Epithelial cell of proximal tubule (primary cell): ENCODE measurements at places on chromosomes 7 and 10. TPM values are rescaled to one million over a fixed set of nuclear protein-coding genes. Genes with fewer than 3 reads are reported as not detected.
A peak's percentile ranks its signal among the peaks of the same experiment; 100 is the strongest.

DNA sequence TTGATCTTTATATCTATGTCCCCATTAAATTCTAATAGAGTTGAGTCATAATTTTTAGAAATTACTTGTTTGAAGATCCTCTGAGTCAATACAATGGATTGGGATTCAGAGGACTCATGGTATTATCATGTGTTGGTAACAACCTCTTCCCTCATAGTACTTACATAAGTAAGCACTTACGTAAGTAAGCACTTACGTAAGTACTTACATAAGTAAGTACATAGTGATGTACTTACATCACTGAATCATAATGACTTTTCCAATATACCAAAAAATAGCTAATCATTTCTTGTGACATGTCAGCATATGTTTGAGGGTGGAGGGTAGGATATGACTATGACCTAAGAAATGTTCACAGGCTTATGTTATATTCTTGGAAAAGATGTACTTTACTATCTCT, 740.5 kb downstream of the SORCS1 start:
- no peak for DNase-seq

GRCh38 chr7:6205971-6206660, 66.3 kb downstream of the CYTH3 start:
- no peak for DNase-seq

DNA sequence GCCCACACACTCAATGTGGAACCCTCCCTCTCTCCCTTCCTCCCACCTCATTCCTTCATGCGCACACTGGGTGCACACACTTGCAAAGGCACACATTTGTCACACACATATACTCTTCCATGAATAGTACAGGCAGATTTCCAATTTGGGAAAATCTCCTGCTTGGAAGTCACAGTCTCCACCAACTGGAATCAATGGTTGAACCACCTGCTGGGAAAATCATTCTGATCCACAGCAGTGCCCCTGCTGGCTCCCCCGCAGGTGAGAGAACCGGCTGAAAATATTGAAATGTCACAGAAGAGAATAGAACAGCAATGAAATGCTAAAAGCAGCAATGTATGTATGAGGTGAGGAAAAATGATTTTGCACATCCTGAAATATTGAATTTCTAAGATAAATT, 232.7 kb downstream of the ADAM12 start:
- no peak for DNase-seq

DNA sequence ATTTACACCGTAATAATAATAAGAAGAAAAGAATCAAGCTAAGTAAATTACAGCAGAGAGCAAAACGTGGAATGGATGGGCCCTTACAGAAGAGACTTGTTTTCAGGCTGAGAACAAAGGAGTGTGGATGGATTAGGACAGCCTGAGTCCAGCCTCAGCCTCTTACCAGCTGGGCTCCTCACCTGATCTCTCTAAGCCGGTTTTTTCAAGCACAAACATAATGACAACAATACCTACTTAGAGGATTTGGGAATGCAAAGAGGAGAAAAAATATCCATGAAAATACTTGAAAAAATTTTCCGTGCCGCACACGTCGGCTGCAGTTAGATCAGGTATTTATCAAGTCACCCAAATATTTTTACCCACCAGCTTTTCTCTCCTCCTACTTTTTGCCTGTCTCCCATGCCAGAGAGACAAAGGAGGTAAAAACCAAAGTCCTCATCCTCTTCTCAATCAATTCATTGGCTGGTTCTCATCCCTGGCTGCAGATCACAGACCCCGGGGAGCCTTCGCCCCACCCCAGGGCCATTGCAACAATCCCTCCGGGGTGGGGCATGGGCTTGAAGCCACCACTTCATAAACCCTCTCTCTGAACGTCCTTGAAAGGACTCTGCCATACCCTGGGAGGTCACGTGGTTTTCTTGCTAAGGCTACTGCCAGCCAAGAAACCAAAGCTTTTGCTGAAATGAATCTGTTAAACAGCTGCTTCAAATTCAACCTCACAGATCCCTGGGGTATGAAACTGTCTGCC, 29.7 kb upstream of the GTF2I start:
- DNase-seq: no peak

GRCh38 chr10:89518876-89519842, 16.2 kb downstream of the SLC16A12 start:
- DNase-seq: no peak

DNA sequence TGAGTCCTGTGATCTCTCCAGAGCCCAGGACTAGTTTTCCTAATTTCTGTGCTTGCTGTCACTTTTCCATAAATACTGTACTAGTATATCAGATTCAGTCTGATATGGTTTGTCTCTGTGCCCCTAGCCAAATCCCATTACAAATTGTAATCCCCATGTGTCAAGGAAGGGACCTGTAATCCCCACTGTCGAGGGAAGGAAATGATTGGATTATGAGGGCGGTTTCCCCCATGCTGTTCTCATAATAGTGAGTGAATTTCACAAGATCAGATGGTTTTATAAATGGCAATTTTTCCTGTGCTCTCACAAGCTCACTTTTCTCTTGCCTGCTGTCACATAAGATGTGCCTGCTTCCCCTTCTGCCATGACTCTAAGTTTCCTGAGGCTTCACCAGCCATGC, 54.8 kb upstream of the IFRD1 start:
- DNase-seq: no peak

DNA sequence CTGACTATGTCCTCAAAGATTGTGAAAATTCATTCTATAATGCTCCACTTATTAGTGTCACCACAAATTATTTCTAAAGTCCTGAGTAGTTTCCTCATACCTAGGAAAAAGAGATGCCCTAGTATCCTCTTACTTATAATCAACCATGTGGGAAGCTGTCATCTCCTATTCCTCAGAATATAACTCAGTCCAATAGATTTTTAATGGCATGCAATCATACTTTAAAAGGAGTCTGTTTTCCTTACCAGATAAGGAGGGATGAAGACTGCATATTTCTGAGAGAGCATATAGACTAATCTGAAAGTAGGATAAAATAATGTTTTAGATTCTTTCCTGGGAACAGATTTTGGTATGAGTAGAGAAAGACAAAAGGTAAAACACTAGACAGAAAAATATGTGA, 727.7 kb upstream of the GRM3 start:
- DNase-seq: no peak

GRCh38 chr10:21171936-21172541, 274.9 kb upstream of the NEBL start:
- no peak for DNase-seq

- peak; percentile 7 for DNase-seq
Measured at GRCh38 chr7:154503962-154504550, 451.9 kb downstream of the DPP6 start.

DNA sequence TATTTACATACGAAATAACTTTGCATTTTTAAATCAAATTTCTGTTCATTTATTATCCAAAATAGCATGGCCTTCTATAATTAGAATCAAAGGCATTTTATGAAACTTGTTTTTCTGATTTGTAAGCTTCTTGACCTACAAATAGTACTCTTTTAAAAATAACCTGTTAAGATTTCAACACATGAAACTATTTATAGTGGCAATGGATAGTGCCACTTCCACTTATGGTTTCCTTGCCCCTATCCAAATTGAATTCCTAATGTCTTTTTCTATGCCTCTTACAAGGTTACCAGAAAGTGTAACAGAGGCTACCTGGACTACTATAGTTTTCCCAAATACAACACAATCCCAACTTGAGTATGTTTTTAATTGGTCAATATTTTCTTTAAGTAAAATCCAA, 263.5 kb downstream of the SEMA3D start:
- no peak for DNase-seq

GRCh38 chr7:39594988-39595620, 28.3 kb upstream of the RALA start:
- DNase-seq: no peak

DNA sequence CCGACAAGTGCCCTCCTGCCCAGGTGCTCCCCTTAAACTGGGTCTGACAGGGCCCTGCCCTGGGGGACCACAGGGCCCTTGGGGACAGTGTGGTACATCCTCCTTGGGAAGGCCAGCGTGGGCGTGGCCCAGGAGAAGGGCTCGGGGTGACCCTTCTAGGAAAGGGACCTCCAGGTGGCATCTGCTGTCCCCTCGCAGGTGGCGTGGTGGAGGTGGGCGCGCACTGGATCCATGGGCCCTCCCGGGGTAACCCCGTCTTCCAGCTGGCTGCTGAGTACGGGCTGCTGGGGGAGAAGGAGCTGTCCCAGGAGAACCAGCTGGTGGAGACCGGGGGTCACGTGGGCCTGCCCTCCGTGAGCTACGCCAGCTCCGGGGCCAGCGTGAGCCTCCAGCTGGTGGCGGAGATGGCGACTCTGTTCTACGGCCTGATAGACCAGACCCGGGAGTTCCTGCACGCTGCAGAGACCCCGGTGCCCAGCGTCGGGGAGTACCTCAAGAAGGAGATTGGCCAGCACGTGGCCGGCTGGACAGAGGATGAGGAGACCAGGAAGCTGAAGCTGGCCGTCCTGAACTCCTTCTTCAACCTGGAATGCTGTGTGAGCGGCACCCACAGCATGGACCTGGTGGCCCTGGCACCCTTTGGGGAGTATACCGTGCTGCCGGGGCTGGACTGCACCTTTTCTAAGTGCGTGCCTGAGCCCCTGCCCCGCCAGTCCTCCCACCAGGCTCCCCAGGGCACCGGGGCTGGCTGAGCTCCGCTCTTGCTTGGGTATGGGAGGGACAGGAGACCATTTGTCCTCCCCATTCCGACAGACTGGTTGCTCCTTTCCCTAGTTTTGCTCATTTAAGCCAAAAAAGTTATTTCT, 972 bp downstream of the PAOX start:
- DNase-seq: no peak

- peak; percentile 18 for DNase-seq
Measured at GRCh38 chr10:9302140-9302746, 1247.8 kb downstream of the GATA3 start.

DNA sequence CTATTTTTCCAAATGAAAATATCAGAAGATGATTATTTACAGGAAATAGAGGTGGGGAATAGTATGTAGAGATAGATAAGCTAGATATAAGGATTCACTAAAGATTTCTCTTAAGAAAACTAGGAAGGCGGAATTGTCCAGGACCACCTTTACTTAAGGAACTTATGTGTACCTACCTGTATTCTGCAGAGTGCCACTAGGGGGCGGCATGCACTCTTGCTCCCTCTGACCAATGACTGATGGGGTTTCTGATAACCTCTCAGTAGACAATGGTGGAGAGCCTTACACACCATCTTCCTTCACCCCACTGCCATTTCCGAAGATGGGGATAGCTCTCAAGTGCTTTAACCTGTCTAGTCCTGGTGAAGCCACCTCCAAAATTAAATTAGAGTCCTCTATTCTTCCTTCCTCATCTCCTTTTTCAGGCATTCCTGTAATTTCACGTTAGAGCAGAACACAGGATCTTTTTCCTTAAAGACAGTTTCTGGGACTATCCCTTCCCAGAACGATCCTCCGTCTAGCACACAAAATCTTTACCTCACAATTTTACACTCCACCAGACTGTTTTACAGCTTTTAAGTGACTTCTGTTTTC, 453.1 kb downstream of the SORCS1 start:
- no peak for DNase-seq

DNA sequence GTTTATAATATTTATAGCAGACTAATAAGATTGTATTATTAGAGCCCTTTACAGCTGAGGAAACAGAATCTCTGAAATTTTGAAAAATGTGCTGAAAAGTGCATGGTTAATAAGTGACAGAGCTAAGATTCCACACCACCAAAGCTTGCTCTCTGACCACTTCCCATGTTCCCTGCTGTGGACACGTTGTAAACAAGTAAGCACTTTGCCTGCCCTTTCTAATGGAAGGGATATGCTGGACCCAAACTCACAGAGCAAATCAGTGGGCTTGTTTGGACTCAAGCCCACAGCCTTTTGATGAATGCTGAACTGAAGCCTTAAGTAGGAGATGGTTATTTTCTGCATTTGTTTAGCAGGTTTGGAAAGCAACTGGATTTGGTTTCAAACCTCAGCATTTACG, 214.0 kb upstream of the TMEM72 start:
- DNase-seq: peak; percentile 78

GRCh38 chr7:46257761-46258448, 336.8 kb upstream of the IGFBP3 start:
- DNase-seq: no peak

The NKX6-2 gene
- total RNA-seq: 0.14 and 1.2 TPM in 2 replicates

The NPS gene
- not detected in 2 replicates for total RNA-seq

The EPO gene
- not detected in 2 replicates for total RNA-seq

The CDC123 gene
- 96.5 and 174 TPM in 2 replicates for total RNA-seq

The PLAU gene
- total RNA-seq: 406 and 970 TPM in 2 replicates

The SPAM1 gene
- total RNA-seq: not detected in 2 replicates

The PNLIP gene
- total RNA-seq: not detected in 2 replicates

The NPY gene
- 0.43 TPM in 1 of 2 replicates, not detected in the other for total RNA-seq

The LEP gene
- total RNA-seq: not detected in 2 replicates

The CPEB3 gene
- total RNA-seq: 0.52 and 0.58 TPM in 2 replicates

The SLC13A1 gene
- not detected in 2 replicates for total RNA-seq
